LHCN-M2 (cell line): ENCODE measurements at places on chromosomes 12 and 14.

DNA sequence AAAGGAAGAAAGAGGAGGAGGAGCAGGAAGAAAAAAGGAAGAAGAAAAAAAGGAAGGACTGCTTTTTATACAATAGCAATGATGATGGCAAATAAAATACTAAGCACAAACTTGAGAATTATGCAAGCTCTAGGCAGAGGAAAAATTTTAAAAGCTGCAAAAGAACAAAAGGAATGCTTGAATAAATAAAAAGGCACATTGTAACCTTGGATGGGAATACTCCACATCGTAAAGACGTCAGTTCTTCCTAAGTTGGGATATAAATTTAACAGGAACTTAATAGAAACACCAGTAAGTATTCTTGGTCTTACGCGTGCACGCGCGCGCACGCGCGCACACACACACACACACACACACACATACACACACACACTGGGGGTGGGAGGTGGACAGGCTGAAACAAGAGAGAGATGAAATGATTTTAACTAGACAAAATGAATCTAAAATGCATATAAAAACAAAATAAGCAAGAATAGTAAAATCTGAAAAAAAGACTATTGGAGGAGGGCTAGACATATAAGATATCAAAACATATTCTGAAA lies 43.0 kb downstream of the SERPINA3 start:
- no peak for DNase-seq

GRCh38 chr12:57107456-57108155 lies 3.6 kb downstream of the STAT6 start:
- DNase-seq, result no peak

GRCh38 chr14:60904381-60904780 lies 76.5 kb downstream of the TRMT5 start:
- peak; percentile 30 for DNase-seq

GRCh38 chr14:33764876-33765650 lies 185.8 kb downstream of the EGLN3 start:
- DNase-seq, result no peak

DNA sequence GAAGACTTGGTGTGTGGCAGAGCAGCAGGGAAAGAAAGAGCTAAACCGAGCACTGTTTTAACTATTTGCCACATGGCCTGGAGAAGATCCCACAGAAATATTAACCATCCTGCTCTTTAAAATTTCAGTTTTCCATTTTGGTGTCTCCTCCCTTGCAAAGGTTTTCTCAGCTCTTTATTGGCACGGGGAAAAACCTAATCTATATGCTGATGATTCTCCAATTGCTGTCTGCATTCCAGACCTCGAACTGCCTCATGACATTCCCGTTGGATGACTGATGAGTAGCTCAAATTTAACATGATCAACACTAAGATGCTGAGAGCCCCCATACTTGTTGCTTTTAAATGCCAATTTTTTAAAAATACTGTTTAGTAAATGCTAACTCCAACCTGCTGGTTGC lies 115.0 kb downstream of the EMP1 start:
- DNase-seq, result no peak

DNA sequence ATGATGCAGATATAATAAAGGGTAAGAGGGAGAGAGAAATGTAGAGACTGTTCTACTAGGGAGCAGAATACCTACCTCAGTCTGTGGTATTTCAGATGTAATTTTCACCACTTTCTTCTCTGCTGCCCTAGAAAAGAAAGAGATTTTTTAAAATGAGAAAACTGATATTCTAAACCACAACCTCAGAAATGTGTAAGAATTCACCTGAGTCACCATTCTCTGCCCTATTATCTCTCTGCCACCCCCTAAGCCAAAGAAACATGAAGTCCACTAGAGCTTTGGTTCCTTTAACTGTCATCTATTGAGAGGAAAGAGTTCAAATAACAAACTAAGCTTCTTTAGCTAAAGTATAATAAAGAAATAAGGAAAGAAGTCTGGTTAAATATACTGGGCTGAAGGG lies 21.6 kb downstream of the SARNP start:
- no peak for DNase-seq

- DNase-seq, result peak; percentile 10
These were observed 9.0 kb downstream of the MVK start for GRCh38 chr12:109582636-109583035.

DNA sequence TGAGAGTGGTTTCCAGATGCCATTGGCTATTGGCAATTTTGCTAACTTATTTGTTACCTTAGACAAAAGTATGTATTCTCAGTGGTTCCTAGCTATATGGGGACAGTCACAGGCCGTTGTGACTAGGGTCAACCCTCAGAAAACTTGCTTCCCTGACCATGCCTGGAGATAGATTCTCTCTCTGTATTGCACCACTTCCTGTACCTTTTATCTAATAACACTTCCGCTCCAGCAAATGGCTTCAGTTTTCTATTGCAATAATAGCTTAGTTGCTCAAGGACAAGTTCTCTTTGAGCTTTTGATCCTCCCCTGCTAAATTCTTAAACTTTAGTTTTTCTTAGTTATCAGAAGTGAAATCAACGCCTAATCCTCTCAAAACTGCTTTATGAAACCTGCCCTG lies 338.0 kb downstream of the RMST start:
- no peak for DNase-seq

DNA sequence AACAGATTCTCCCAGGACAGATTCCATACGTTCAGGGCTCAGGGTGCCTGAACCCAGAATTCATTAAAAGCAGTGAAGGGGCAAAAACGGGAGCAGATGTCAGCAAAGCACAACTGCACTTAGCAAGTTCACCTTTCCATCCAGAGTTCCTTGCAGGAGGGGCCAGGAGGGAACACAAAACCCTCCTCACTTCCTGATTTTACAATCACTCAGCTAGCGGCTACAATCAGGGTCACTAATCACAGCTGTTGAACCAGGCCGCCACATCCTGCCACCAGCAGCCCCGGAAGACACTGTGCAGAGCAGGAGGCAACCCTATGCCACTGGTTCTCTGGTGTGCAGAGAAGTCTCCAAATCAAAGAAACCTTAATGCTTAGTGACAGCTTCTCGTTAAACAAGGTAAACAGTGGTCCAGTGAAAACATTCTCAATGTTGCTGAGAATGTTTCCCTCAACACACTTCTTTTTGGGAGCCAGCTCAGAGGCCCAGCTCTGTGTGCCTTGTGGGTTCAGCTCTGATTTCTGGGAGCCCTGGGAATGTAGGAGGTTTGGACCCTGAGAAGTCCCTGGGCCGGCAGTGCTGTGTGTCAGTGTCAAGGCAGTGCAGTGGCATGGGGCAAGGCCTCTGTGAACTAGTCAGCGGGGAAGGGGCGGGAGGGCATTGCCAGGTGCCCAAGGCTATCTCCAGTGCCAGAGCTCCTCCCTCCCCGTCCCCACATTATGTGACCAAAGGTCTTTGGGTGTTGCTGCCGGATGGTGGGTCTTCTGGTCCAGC lies 54.5 kb downstream of the VCPKMT start:
- DNase-seq, result peak; percentile 81

DNA sequence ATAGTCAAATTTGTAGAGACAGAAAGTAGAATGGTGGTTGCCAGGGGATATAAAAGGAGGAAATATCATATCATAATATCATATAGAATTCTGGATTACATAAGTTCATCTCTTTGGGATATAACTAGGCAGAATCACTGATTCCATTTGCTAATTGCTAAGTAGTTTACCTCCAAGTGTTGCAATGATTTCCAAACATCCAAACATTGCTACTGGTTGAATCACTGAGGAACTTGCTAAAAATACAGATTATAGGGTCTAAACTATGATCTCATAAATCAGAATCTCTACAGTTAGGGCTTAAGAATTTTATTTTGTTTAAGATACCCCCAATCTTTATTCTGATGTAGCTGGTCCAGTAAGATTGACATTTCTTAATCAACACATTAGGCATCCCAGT lies 16.1 kb upstream of the TAS2R42 start:
- DNase-seq, result no peak

DNA sequence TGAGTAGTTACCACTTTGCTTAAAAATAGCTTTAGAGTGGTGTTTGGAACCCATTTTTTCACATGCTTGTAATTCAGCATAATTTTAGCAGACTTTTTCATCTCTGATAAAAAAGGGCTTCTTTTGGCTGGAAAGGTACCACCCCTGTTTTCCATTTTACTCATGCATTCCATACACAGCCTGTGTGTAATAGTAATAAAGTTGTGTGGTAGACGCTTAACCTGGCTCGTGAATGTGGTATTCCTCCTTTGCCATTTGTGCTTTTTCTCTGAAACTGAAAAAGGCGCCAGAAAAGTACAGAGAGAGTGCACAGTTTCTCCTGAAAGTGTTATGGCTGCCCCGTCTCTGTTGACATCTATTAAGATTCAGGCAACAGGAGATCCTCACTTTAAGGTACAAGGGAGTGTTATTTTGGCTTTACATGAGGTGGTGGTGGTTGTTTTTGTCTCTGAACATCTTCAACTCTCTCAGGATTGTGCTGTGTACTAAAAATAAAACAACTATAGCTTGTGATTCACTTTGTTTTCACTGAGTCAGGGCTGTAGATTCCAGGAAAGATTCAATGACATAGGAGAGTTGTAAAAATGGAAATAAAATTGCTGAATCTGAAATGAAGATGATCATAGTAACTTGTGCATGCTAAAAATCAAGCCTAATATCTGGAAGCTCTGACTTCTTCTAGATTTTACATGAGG lies 45.6 kb upstream of the MIS18BP1 start:
- DNase-seq, result no peak

DNA sequence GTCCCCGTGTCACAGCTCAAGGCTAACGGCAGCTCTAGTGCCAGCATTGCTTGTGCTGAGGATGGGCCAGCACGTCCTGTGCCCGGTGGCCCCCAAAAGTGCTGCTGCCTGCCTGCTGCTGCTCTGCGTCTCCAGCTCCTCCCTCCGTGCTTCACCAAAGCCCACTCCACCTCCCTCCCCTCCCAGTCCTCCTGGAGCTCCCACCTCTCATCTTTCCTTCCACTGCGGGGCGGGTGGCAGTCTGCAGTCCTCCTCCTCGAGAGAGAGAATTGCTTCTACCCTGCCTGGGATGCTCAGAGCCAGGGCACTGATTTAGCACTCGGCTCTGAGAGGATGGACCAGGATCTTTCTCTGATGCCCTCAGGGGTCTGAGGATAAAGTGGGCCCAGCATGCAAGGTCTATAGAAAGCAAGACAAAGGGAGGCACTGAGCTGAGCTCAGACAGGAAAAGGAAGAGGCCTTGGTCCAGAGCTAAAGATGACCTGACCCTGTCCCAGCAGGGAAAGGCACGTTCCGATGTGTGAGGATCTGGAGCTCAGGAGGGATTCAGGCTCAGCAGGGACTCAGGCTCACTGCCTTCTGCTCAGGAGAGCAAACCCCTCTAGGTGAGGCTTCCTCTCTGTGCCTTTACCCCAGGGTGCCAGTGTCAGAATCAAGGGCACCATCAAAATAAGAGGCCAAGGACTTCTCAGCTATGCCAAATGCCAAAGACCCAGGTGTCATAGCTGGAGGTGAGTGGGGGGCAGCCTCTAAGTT lies 113.1 kb upstream of the FKBP4 start:
- no peak for DNase-seq
